GM12878 (cell line): ENCODE measurements at places on chromosomes 2 and 18. TPM values are rescaled to one million over a fixed set of nuclear protein-coding genes. Genes with fewer than 3 reads are reported as not detected.

GRCh38 chr2:101803128-101803527 lies 105.6 kb downstream of the MAP4K4 start:
- H3K4me3 ChIP-seq, result no peak overlapping the region
- no peak overlapping the region for H3K27ac ChIP-seq
- no peak for DNase-seq
- 0 out of 2 replicates have a peak, but pooled peaks cover 2% of the 10 kb centered on the region for H3K4me1 ChIP-seq
- H3K36me3 ChIP-seq, result no peaks in the 10 kb centered on the region
- no peaks in the 10 kb centered on the region for H3K27me3 ChIP-seq

DNA sequence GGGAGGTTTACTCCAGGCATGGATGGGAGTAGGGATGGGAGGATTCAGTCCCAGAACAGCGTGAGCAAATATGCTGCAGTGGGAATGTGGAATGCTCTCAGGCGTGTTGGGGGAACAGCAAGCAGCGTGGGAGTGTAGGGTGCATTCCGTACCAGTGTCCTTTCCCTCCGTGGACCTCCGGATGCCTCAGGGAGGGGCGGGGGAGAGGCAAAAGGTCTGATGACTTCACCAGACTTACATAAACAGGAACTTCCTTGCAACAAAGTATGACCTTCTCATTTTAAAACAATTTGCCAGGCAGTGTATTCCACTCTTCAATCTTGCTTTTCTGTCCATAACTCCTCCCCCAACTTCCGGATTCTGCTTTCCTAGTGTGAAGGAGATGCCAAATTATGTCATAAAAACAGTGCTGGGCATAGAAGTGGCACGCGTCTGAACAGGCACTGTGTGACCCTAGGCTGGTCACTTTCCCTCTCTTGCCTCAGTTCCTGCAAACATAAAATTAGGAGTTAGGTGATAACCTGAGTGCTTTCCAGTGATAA lies 36.9 kb downstream of the RPL37A start:
- H3K27ac ChIP-seq, result no peak overlapping the region
- H3K36me3 ChIP-seq, result no peaks in the 10 kb centered on the region
- DNase-seq, result no peak
- H3K4me1 ChIP-seq, result peaks cover 13% of the 10 kb centered on the region
- no peak overlapping the region for H3K4me3 ChIP-seq
- H3K27me3 ChIP-seq, result no peaks in the 10 kb centered on the region

GRCh38 chr18:9096007-9096371 lies 6.5 kb upstream of the NDUFV2 start:
- no peaks in the 10 kb centered on the region for H3K27me3 ChIP-seq
- peaks cover 19% of the 10 kb centered on the region for H3K4me1 ChIP-seq
- no peaks in the 10 kb centered on the region for H3K36me3 ChIP-seq

DNA sequence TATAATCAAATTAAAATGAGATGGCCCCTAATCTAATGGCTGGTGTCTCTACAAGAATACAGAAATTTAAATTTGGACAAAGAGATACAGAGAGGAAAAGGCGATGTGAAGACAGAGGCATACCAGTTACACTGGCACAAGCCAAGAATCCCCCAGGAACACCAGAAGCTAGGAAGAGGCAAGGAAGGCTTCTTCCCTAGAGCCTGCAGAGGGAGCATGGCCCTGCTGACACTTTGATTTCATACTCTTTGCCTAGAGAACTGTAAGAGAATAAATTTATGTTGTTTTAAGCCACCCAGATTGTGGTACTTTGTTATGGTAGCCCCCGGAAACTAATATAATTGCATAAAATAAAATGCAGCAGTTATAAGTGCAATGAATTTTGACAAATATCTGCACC lies 671.4 kb downstream of the MBD2 start:
- no peak overlapping the region for H3K4me3 ChIP-seq
- no peaks in the 10 kb centered on the region for H3K27me3 ChIP-seq
- no peak for DNase-seq
- no peaks in the 10 kb centered on the region for H3K36me3 ChIP-seq
- H3K27ac ChIP-seq, result no peak overlapping the region

DNA sequence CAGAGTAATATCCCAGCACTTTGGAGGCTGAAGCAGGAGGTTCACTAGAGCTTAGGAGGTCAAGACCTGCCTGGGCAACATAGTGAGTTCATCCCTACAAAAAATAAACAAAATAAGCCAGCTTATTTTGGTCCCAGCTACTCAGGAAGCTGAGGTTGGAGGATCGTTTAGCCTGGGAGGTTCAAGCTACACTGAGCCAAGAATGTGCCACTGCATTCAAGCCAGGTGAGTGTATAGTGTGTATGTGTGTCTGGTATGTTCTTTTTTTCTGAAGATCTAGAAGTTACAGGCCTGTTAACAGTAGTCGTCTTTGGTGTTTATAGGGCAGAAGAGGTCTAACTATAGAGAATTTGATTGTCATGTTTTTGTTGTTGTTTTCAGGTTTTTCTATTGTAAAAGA lies 40.2 kb downstream of the ZC3H15 start:
- no peak for DNase-seq
- H3K4me1 ChIP-seq, result no peaks in the 10 kb centered on the region
- no peak overlapping the region for H3K27ac ChIP-seq

DNA sequence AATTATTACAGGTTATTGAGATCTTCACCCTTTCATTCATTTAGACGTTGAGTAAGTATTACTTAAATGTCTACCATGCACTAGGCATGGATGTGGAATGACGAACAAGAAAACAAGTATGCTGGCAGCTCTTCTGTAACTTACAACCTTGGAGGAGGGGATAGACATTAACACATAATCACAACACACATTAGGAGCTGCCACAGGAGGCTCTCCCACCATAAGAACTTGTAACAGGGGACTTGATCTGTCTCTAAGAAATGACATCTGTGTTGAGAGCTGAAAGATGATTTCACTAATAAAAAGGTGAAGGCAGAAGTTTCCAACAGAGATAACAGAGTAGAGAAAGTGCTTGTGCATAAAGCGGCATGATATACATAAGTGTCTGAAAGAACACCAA lies 384.7 kb upstream of the ZEB2 start:
- no peaks in the 10 kb centered on the region for H3K27me3 ChIP-seq
- H3K27ac ChIP-seq, result no peak overlapping the region
- DNase-seq, result no peak
- no peaks in the 10 kb centered on the region for H3K4me1 ChIP-seq
- no peaks in the 10 kb centered on the region for H3K36me3 ChIP-seq
- no peak overlapping the region for H3K4me3 ChIP-seq

DNA sequence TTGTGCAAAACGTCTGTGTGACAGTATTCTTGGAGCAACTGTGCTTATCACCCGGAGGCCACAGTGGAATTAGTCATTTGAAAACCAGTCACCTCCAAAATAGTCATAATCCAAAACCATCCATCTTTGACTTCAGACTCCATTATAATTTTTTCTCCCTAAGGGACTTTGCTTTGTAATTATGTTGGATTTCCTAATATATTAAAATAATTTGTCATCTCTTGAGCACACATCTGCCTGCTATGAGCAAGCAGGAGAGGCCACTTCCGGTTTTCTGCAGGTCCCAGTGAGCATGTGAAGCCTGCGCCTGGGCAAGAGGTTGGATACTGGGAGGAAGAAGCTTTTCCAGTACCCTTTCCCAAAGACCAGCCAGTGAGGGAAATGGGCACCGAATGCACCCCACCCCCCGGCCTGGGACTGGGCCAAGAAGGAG lies 57.7 kb downstream of the ODC1 start:
- H3K27ac ChIP-seq, result no peak overlapping the region
- no peaks in the 10 kb centered on the region for H3K4me1 ChIP-seq
- no peaks in the 10 kb centered on the region for H3K36me3 ChIP-seq
- H3K4me3 ChIP-seq, result no peak overlapping the region

- H3K4me1 ChIP-seq, result no peaks in the 10 kb centered on the region
- no peaks in the 10 kb centered on the region for H3K36me3 ChIP-seq
- H3K4me3 ChIP-seq, result no peak overlapping the region
- DNase-seq, result no peak
Observed at GRCh38 chr2:158484892-158485556, 28.3 kb downstream of the PKP4 start.

DNA sequence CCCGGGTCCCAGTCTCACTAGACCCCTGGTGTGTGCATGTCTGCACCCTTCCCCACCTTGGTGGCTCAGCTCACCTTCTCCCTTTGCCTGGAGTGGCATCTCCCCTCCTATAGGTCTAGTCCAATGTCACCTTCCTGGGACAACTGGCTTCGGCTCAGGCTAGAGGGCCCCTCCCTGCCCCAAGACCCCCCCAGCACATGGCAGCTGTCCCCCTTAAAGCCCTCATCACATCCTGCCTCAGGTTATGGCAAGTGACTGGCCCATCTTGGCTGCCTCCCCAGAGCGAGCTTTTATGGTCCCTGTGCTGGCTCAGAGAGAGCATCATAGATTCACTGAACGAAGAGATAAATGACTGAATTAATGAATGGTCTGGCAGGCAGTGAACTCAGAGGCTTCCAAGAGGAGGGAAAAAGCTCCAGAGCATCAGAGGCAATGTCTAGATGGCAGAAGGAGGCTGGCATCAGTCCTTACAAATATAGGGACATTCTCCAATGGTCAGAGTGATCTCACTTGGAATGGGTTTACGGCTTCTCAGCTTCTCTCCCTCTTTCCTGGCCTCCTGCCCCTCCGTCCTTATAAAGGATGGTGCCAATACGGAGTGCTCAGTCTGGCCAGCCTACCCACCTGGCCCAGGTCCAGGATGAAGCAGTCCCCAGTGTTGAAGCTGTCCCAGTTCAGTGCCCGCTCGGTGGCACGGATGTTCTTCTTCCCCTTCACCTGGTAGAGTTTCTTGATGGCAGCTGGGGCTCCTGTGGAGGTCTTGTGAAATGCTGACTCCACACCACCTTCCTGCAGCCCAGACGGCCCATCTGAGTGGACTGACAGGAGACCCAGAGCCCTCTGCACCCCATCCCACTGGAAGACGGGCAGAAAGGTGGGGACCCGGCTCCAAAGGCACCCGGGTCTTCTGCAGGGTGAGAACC lies 9.4 kb downstream of the CAPG start:
- no peak overlapping the region for H3K4me3 ChIP-seq
- H3K36me3 ChIP-seq, result no peaks in the 10 kb centered on the region
- H3K27ac ChIP-seq, result no peak overlapping the region
- H3K4me1 ChIP-seq, result peaks cover 9% of the 10 kb centered on the region
- DNase-seq, result no peak
- no peaks in the 10 kb centered on the region for H3K27me3 ChIP-seq

- no peaks in the 10 kb centered on the region for H3K27me3 ChIP-seq
- no peak overlapping the region for H3K27ac ChIP-seq
- no peak overlapping the region for H3K4me3 ChIP-seq
- H3K4me1 ChIP-seq, result peaks cover 1% of the 10 kb centered on the region; the same call in 1 of the 2 replicates
- H3K36me3 ChIP-seq, result no peaks in the 10 kb centered on the region
- DNase-seq, result no peak
Observed at GRCh38 chr2:15147591-15147990, 413.5 kb downstream of the NBAS start.

DNA sequence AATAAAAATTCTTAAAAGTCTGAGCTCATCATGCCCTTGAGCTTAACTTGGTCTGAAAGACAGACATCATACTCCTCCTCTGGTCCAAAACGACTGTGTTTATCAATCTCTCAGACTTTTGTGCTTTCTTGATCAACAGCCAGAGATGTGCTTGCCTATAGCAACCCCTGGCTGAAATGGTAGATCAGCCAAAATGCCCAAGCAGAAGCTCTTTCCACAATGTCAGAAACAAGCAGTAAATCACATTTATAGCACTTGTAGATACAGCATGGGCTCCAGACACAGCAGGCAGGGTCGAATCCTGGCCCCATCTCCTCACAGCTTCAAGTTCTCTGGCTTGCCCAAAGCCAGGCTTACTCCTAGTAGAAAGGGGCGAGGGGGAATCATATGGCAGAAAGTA lies 110.4 kb upstream of the FOSL2 start:
- H3K36me3 ChIP-seq, result no peaks in the 10 kb centered on the region; the same call in 1 of the 2 replicates
- no peaks in the 10 kb centered on the region for H3K27me3 ChIP-seq
- H3K4me3 ChIP-seq, result no peak overlapping the region
- no peak overlapping the region for H3K27ac ChIP-seq

GRCh38 chr2:147137711-147138110 lies 707.1 kb upstream of the ACVR2A start:
- H3K4me1 ChIP-seq, result no peaks in the 10 kb centered on the region
- no peak overlapping the region for H3K4me3 ChIP-seq
- no peak overlapping the region for H3K27ac ChIP-seq
- no peaks in the 10 kb centered on the region for H3K27me3 ChIP-seq
- no peak for DNase-seq

- no peak overlapping the region for H3K4me3 ChIP-seq
- H3K27me3 ChIP-seq, result peaks cover 7% of the 10 kb centered on the region
- no peaks in the 10 kb centered on the region for H3K36me3 ChIP-seq
- H3K4me1 ChIP-seq, result no peaks in the 10 kb centered on the region
- H3K27ac ChIP-seq, result no peak overlapping the region
Observed at GRCh38 chr2:120546048-120546864, 189.4 kb upstream of the GLI2 start.

DNA sequence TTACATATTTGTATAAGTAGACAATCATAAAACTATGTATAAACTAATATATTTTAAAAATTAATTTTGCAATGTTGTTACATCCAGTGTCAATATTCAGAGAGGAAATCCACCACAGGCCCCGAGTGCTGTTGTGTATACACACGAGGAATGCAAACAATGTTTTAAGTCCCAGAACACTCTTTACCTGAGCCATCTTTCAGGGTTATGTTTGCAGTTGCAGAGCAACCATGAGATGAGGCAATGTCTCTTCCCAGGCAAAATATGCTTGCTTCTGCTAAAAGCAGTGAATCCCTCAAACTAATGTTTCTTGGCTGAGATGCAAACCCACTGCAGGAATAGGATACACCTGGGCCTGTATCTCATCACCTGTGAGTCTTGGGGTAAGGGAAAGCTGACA lies 91.3 kb downstream of the ASXL2 start:
- H3K27me3 ChIP-seq, result no peaks in the 10 kb centered on the region
- H3K36me3 ChIP-seq, result no peaks in the 10 kb centered on the region
- no peaks in the 10 kb centered on the region; the same call in 1 of the 2 replicates for H3K4me1 ChIP-seq
- H3K4me3 ChIP-seq, result no peak overlapping the region
- no peak for DNase-seq

The RPRM gene
- total RNA-seq, result not detected in 2 replicates

The RFX8 gene
- not detected in 2 replicates for total RNA-seq

The CTAGE1 gene
- not detected in 2 replicates for total RNA-seq

The UCN gene
- 1.1 and 2.0 TPM in 2 replicates for total RNA-seq

The ALPI gene
- total RNA-seq, result not detected in 2 replicates

The ANKRD30BL gene
- 0.05 TPM in 1 of 2 replicates, not detected in the other for total RNA-seq
